Skeletal muscle cell (primary cell): ENCODE measurements at places on chromosomes 11 and 22.

GRCh38 chr22:31250740-31251600 lies 38.9 kb downstream of the LIMK2 start:
- DNase-seq, result no peak

DNA sequence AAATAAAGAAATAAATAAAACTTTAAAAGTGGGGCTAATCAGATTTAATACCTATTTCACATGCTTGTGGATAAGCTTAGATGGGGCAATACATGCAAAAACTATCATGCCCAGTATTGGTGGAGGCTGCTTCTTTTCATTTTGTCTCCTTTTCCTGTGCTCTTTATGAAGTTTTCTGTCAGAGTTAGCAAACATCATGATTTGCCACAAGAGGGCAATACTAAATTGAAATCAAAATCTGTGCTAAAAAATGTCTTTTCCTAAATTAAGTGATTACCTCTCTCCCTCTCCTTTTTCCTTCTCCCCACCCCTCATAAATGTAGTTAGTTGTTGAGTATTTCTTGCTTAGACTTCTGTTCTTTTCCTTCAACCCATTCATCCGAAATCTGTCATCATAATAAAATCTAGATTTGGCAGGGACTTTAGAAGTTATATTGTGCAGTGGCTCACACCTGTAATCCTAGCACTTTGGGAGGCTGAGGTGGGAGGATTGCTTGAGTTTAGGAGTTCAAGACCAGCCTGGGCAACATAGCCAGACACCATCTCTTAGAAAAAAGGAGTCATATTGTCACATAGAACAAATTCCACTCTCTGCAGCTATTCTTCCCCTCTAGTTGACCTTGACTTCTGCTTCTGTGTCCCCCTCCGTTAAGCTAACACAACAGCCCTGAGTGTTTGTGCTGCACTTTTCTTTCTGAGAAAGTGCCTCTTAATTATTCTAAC lies 4.7 kb upstream of the ARHGAP42 start:
- peak; percentile 12 for DNase-seq

DNA sequence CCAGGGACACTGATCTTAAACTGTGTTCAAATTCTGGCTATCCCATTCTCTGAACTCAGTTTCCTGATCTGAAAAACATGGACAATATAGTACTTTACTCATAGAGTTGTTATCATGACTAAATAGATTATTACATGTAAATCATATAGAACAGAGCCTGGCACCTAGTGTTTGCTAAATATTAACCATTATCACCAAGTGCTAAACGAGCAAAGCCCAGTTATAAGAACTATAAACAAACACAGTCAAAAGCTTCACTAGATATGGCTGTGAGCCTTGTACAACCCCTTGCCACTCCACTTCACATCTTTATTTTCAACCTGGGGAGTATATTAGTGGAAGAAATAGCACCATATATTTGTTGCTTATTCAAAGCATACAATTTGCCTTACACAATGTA lies 338.9 kb upstream of the CADM1 start:
- no peak for DNase-seq

GRCh38 chr11:10581481-10582019 lies 13.1 kb upstream of the LYVE1 start:
- no peak for DNase-seq

- no peak for DNase-seq
Measured at GRCh38 chr11:131533149-131533548, 162.7 kb downstream of the NTM start.

DNA sequence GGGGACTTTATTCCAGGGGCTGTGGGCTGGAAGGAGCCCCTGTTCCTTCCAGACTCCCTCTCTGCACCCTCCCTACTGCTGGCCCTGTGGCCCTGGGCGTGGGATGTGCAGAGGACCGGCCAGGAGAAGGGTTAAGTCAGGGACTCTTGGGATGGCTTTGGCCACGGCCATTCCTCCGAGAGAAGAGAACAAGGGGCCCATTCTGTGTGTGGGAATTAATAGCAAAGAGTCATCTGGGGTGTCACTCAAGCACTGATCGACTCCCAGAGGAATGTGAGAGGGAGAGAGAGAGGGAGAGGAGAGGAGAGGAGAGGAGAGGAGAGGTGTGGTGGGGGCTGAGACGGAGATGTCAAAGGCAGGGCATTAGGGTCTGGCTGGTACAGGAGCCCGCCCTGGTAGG lies 14.2 kb upstream of the SOX10 start:
- DNase-seq, result no peak

GRCh38 chr11:123493349-123494063 lies 63.4 kb downstream of the GRAMD1B start:
- no peak for DNase-seq

- DNase-seq, result no peak
Measured at GRCh38 chr22:48918585-48919186, 909.0 kb downstream of the BRD1 start.

GRCh38 chr11:121329781-121330395 lies 37.3 kb downstream of the SC5D start:
- no peak for DNase-seq

GRCh38 chr11:73388265-73389133 lies 12.3 kb downstream of the RELT start:
- DNase-seq, result no peak

- no peak for DNase-seq
Measured at GRCh38 chr11:42674436-42674835, 637.4 kb upstream of the API5 start.

GRCh38 chr11:102580185-102580951 lies 44.8 kb downstream of the MMP20 start:
- DNase-seq, result no peak

DNA sequence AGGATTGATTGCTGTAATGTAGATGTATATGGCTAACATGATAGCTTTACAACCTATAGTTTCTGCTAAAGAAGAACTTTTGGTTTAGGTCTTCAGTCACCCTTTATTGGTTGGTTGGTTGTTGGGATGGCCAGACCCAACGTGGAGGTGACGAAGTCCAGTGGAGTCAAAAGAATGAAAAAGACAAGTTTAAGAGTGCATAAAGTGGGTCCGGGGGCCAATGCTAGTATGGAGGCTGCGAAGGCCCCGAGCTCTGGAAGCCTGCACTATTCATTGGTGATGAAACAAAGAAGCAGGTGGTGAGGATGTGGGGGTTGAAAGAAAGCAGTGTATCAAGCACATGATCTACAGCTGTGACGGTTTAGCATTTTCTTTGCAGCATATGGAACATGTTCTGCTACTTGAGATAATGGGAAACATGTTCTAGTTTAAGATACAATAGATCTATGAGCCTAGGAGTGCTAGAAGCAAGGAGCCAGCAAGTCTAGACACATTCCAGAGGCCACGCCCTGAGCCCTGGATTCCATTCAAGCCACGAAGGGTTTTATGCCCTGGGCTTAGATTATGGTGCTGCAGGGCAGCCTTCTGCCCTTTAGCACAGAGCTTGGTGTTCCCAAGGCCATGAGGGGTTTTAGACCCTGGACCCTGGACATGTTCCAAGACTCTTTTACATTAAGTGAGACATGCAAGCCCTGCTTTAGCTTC lies 6.3 kb downstream of the TCP11L1 start:
- DNase-seq, result no peak

DNA sequence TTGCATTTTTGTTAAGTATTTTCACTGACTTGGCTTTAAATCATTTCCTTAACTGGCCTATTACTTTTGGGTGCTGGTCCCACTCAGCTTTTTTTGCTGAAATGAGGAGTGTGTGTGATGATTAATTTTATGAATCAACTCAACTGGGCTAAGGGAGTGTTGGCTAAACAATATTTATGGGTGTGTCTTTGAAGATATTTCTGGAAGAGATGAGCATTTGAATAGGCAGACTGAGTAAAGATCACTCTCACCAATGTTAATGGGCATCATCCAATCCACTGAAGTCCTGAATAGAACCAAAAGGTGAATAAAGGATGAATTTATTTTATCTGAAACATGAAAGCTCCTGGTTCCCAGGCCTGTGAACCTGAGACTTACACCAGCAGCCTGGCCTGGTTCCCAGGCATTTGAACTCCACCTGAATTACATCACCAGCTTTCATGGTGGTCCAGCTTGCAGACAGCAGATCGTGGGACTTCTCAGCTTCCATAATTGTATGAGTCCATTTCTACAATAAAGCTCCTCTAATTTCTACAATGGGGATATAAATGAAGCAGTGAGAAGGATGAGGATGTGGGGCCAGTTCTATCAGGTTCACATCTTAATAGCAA lies 241.3 kb upstream of the ZC3H12C start:
- peak; percentile 22 for DNase-seq

DNA sequence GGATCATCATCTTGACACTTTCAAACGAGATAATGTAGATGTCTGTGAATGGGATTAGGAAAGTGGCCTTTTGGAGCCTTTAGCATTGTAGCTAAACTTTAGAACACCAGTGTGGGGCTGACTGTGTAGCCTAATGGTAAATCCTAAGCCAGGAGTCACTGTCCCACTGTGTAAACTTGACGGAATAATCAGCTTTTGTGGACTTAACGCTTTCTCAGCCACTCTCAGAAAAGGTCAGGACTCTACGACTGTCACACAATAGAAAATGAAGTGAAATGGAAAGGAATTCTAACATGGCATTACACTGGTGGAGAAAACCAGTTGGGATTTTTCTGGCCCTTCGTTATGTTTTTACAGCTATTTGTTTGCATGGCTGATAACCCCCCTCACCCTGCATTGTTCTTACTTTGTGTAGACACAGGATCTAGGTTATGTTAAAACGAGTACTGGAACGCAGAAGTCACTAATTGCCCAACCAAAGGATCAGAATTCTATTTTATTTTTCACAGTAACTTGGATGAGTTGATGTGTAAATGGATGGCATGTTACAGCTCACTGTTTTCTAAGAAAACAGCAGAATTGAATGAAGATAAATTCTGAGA lies 22.0 kb upstream of the GRAMD1B start:
- no peak for DNase-seq

DNA sequence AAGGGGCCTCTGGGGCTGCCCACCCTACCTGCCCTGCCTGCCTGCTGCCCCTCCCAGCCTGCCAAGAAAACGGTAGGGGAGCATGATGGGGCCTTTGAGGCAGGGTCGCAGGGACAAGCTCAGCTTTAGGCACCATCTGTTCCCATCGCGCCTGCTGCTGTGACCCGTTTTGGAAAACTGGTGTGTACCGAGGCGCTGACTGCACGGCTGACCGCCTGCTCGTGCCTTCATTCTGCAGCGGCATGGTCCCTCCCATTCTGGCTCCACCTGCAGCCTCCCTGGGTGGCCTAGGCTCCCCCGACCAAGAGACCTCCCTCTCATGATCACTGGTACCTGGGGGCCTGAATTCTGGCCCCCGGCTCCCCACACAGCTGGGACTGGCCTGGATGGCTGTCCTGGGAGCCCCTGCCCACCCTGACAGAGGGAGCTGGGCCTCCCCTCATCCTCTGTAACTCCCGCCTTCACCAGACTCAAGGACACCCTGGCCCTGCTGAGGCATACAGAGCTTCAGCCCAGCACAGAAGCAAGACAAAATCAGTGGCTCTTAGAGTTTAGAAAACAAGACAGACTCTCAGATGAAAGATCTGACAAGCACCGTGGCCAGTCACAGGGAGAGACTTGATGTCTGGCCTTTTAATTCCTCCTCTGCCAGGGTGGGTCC lies 6.5 kb upstream of the MYRF start:
- DNase-seq, result no peak

- DNase-seq, result no peak
Measured at GRCh38 chr22:37626144-37626543, 13.3 kb upstream of the SH3BP1 start.

GRCh38 chr22:23565915-23566704 lies 14.0 kb downstream of the IGLL1 start:
- no peak for DNase-seq

DNA sequence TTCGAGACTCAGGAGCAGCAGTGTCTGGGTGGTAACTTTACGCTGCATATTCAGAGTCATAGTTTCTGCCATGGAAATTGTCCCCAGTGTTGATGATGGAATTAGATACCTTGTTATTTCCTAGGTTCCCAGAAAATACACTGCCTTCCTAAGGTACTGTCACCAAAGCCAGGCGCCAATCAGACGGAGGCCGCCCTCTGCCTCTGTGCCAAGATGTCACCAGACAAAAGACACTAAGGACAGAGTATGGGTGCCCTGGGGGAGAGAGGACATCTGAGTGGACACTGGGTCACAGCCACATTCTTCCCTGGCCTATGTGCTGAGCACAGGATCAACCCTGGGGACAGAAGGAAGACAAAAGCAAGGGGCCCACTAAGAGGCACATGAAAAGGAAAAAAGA lies 11.2 kb downstream of the PLA2G6 start:
- DNase-seq, result no peak

GRCh38 chr11:108647387-108647700 lies 17.5 kb upstream of the DDX10 start:
- DNase-seq, result no peak

DNA sequence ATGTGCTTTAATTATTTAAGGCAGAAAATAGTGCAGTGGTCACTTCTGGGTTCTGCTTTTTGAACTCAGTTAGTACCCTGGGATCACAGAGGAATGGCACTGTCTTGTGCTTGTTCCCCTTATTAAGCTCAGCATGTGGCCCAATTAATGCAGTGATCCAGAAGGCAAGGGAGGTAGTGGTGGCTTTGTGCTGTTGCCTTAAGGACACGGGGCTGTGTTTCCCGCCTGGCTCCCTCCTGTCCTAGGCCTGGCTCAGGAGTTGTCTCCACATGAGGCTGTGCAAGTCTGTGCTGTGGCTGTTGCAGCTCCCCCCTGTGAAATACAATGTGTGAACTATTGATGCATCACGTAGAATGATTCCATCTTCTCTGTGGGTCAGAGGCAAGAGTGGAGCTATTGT lies 49.2 kb upstream of the CABP7 start:
- no peak for DNase-seq

DNA sequence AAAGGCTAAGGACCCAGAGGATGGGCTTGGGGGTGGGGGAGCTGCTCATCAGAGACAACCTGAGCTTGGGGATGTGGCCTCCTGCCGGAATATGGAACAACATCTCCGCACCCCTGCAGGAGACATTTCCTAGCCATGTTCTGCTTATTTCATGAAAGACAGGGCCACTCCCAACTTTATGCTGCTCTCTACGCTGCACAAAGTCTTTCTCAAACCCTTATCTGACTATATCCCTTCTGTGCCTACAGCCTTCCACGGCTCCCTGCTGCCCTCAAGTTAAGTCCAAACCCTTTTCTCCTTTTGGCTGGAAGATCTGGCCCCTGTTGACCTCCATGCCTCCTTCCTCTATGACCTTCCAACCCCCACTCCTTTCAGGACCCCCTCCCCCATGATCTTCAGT lies 562.0 kb downstream of the MN1 start:
- DNase-seq, result no peak
